Caco-2 (cell line): ENCODE measurements at places on chromosomes 11 and 22.
A peak's percentile ranks its signal among the peaks of the same experiment; 100 is the strongest.

GRCh38 chr11:68106165-68106940, 14.8 kb downstream of the CHKA start:
- H3K4me3 ChIP-seq, result no peak overlapping the region
- no peaks in the 10 kb centered on the region for H3K27me3 ChIP-seq
- DNase-seq, result peak; percentile 62
- H3K36me3 ChIP-seq, result peaks cover 3% of the 10 kb centered on the region; the same call in 1 of the 2 replicates
- H3K4me1 ChIP-seq, result peaks cover 37% of the 10 kb centered on the region

- no peak overlapping the region for H3K4me3 ChIP-seq
- no peak overlapping the region for H3K27ac ChIP-seq
- no peaks in the 10 kb centered on the region for H3K36me3 ChIP-seq
- no peaks in the 10 kb centered on the region for H3K4me1 ChIP-seq
- DNase-seq, result no peak
Measured at GRCh38 chr22:35217527-35217926, 39.8 kb upstream of the HMGXB4 start.

DNA sequence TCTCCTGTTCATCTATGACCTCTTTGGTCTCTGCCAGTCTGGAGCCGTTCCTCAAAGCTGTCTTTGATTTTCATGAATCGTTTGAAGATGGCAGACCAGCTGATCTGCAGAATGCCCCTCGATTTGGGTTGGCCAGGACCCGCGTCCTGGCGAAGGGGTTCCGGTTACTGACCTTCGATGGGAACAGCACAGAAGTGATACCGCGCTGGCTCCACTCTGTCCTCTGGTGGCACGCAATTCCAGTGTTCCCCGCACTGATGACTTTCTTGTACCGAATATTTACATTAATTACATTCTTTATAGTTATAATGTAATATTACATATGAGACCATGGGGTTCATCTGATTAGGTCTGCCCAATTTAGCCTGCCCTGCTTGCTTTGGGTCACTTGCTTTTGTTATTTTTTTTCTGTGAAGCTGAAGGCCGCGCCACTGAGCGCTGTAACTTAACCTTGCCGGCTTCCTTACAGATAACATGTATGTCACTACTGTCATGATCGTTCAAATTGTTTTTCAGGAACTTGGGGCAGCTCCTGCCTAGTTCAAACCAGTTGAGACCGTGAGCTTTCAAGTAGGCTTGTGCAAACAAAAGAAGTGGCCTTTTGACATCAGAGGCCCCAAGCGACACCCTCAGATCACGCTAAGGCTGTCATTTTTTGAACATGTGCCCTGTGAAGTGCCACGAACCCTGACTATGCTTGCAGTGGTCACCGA, 4.1 kb upstream of the USP18 start:
- H3K4me1 ChIP-seq, result peaks cover 3% of the 10 kb centered on the region; the same call in 1 of the 2 replicates
- H3K27ac ChIP-seq, result no peak overlapping the region
- DNase-seq, result no peak
- no peaks in the 10 kb centered on the region for H3K27me3 ChIP-seq
- H3K4me3 ChIP-seq, result no peak overlapping the region
- H3K36me3 ChIP-seq, result no peaks in the 10 kb centered on the region

- peak; percentile 31 for DNase-seq
- H3K4me1 ChIP-seq, result peaks cover 9% of the 10 kb centered on the region; the same call in 1 of the 2 replicates
- H3K27me3 ChIP-seq, result no peaks in the 10 kb centered on the region
- peak within 1 kb of the TSS; percentile 65 for H3K27ac ChIP-seq
- peak within 1 kb of the TSS; percentile 53; the same call in 1 of the 2 replicates for H3K4me3 ChIP-seq
- H3K36me3 ChIP-seq, result no peaks in the 10 kb centered on the region
Measured at GRCh38 chr22:37674951-37675929, at the start of gene LGALS1. LGALS1 (plus strand) TSS chr22:37675636; CDS start chr22:37675703, 67 bp downstream.

DNA sequence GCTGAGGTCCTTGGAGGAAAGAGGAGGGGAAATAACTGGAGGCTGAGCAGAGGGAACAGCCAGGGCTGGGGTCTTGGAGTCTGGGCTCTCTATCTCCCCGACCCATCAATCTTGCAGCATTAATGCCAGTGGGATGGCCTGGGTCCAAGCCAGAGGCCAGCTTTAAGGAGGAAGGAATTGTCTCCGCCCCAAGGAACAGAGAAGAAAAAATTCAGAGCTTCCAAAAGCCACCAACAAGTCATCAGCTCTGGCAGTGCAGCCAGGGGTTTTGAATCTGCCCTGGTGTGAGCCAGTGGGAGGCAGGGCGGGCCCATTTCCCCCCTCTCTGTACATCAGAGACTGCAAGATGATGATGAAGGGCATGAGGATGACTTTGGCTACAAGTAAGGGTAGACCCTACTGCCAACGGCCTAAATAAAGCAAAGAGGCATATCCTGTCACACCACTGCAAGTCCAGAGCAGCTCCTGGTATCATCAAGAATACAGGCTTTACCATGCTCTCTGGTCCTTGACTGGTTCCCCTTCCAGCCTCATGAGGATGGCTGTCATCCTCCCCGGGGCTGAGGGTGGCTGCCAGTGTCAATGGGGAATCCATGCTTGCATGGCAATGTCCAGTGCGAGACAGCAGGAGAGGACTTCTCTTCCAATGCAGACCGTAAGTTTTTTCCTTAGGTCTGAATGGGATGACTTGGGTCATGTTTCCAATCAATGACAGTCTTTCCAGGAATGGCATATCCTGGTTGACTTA, 34.4 kb downstream of the LRRC32 start:
- no peak overlapping the region for H3K27ac ChIP-seq
- H3K4me3 ChIP-seq, result no peak overlapping the region
- no peaks in the 10 kb centered on the region for H3K36me3 ChIP-seq
- peaks cover 3% of the 10 kb centered on the region for H3K27me3 ChIP-seq
- DNase-seq, result no peak
- no peaks in the 10 kb centered on the region for H3K4me1 ChIP-seq

- peak; percentile 54 for DNase-seq
- H3K36me3 ChIP-seq, result no peaks in the 10 kb centered on the region
- H3K4me3 ChIP-seq, result no peak overlapping the region
- no peaks in the 10 kb centered on the region for H3K27me3 ChIP-seq
Measured at GRCh38 chr11:68298659-68299516, 13.5 kb upstream of the LRP5 start.

DNA sequence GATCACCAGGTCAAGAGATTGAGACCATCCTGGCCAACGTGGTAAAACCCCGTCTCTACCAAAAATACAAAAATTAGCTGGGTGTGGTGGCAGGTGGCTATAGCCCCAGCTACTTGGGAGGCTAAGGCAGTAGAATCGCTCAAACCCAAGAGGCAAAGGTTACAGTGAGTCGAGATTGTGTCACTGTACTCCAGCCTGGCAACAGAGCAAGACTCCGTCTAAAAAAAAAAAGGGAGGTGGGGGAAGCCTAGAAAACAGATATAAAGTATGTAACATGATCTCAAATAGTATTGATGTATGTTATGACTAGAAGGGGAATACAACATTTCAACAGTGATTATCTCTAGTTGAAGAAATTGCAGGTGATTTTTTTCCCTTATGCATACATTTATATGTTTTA, 61.4 kb downstream of the SLC1A2 start:
- no peaks in the 10 kb centered on the region for H3K27me3 ChIP-seq
- no peaks in the 10 kb centered on the region for H3K4me1 ChIP-seq
- no peak overlapping the region for H3K4me3 ChIP-seq
- no peak overlapping the region for H3K27ac ChIP-seq

DNA sequence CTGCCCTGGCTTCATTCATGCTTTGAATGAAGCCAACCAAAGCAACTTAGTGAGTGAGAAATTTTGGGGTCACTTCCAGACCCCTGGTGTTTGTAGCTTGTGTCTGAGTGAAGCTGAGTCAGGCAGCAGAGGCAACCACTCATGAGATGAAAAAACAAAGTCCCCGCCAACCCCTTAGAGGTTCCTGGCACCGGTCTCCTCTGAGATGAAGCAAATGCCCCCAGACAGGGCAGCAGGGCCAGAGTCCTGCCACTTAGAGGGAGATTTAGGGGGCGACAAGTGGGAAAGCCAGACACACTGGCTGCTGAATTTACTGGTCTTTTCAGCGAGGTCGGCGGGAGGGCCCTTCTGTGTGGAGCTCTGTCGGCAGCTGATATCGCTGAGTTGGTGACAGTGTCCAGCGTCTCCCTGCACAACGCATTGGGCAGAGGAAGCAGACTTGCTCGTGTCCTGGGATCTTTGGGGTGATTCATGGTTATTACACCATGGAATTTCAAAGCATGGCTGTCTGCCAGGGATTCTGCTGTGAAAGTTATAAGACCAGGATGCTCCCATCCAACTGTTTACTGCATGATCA, 482.6 kb downstream of the MIAT start:
- no peak for DNase-seq
- H3K27me3 ChIP-seq, result no peaks in the 10 kb centered on the region
- H3K4me3 ChIP-seq, result no peak overlapping the region
- no peaks in the 10 kb centered on the region for H3K36me3 ChIP-seq
- H3K4me1 ChIP-seq, result peaks cover 10% of the 10 kb centered on the region; the same call in 1 of the 2 replicates

GRCh38 chr11:77252555-77253270, 48.8 kb downstream of the GDPD4 start:
- H3K27me3 ChIP-seq, result no peaks in the 10 kb centered on the region
- H3K4me3 ChIP-seq, result no peak overlapping the region
- no peak for DNase-seq
- H3K4me1 ChIP-seq, result no peaks in the 10 kb centered on the region

DNA sequence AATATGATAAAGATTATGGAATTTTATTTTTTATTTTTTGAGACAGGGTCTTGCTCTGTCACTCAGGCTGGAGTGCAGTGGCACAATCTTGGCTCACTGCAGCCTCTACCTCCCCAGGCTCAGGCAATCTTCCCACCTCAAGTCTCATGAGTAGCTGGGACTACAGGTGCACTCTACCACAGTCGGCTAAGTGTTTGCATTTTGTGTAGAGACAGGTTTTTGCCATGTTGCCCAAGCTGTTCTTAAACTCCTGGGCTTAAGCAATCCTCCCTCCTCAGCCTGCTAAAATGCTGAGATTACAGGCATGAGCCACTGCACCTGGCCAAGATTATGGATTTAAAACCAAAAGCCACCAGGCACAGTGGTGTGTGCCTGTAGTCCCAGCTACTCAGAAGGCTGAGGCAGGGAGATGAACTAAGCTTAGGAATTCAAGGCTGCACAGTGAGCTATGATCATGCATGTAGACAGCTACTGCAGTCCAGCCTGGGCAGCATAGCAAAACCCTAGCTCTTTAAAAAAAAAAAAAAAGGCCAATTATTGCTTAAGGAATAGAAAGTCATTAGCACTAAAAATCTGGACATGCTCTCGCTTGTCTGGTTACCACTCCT, 20.2 kb upstream of the CCND1 start:
- DNase-seq, result no peak
- no peaks in the 10 kb centered on the region for H3K27me3 ChIP-seq
- H3K4me3 ChIP-seq, result no peak overlapping the region
- peaks cover 9% of the 10 kb centered on the region for H3K4me1 ChIP-seq
- no peaks in the 10 kb centered on the region for H3K36me3 ChIP-seq

- no peak for DNase-seq
- no peaks in the 10 kb centered on the region for H3K36me3 ChIP-seq
- H3K27me3 ChIP-seq, result no peaks in the 10 kb centered on the region
- H3K4me1 ChIP-seq, result no peaks in the 10 kb centered on the region
Measured at GRCh38 chr22:40397396-40397795, 27.0 kb downstream of the SGSM3 start.

- H3K4me1 ChIP-seq, result peaks cover 99% of the 10 kb centered on the region
- DNase-seq, result no peak
- no peaks in the 10 kb centered on the region for H3K27me3 ChIP-seq
- H3K36me3 ChIP-seq, result no peaks in the 10 kb centered on the region
Measured at GRCh38 chr11:86513746-86514373, 139.2 kb downstream of the CCDC81 start.

DNA sequence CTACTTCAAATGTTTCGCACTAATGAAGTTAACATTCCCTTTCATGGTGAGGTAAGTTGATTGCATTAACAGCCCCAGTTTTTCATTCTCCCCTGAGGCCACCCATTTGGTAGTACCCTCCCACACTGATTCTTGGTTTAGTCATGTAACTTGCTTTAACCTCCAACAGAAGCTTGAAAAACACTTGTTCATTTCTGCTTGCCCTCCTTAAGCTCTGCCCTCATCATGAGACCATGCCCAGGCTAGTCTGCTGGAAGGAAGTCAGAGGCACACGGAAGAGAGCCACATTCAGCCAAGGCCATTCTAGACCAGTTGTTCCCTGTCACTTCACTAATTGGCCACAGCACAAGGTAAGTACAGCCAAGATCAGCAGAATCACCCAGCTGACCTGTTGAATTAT, 50.7 kb upstream of the CD44 start:
- H3K27me3 ChIP-seq, result no peaks in the 10 kb centered on the region
- no peaks in the 10 kb centered on the region for H3K36me3 ChIP-seq
- no peak overlapping the region for H3K27ac ChIP-seq
- DNase-seq, result no peak
- H3K4me1 ChIP-seq, result no peaks in the 10 kb centered on the region

DNA sequence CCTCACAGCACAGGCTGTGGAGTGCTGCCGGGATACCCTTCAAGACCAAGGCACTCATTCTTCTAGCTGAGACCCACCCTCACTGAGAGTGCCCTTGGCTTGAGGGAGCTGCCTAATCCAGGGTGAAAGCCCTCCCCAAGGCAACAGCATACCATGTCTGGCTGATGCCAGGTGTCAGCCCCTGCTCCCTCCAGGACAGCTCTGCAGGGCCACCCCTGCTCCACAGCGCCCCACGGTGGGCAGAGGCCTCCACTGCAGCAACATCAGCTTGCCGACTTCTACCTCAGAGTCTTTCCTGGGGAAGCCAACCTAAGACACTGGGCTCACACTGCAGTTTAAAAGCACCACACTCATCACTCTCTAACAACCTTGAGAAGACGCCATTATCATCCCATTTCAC, 29.0 kb downstream of the TTLL1 start:
- H3K36me3 ChIP-seq, result no peaks in the 10 kb centered on the region
- H3K4me1 ChIP-seq, result no peaks in the 10 kb centered on the region
- H3K4me3 ChIP-seq, result no peak overlapping the region
- H3K27me3 ChIP-seq, result no peaks in the 10 kb centered on the region
- DNase-seq, result peak; percentile 48
- H3K27ac ChIP-seq, result no peak overlapping the region

DNA sequence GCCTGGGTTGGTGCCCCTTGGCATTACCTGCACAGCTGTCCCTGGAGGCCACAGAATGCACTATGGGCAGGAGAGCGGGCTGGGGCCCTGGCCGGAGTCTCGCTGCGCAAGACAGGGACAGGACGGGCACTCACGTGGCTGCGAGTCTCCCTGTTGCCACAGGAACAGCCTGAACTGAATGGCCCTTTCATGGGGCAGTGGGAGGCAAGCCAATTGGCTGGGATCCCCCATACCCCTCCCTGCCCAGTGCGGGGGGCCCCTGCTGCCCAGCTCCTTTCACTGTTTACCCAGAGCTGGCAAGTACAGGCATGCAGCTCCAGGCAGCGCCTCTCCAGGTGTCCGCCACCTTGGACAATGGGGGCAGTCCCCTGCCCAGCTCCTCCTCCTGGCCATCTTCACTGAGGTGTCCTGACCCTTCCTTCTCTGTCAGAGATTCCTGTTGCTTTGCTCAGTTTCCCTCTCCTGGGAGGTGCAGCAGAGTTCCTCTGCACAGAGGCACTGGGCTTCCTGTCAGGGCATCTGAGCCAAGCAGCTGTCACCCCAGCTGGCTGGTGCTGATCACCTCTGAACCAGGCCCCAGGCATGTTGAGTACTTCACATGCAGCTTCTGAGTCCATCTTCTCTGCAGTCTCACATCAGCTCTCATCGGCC, 5.2 kb downstream of the USP2 start:
- H3K4me3 ChIP-seq, result no peak overlapping the region
- H3K27me3 ChIP-seq, result no peaks in the 10 kb centered on the region
- no peak overlapping the region for H3K27ac ChIP-seq
- H3K4me1 ChIP-seq, result peaks cover 17% of the 10 kb centered on the region

- no peak overlapping the region for H3K27ac ChIP-seq
- no peak overlapping the region for H3K4me3 ChIP-seq
- no peaks in the 10 kb centered on the region for H3K36me3 ChIP-seq
- H3K4me1 ChIP-seq, result peaks cover 17% of the 10 kb centered on the region
- DNase-seq, result no peak
- no peaks in the 10 kb centered on the region for H3K27me3 ChIP-seq
Measured at GRCh38 chr11:63666874-63667273, 4.3 kb downstream of the ATL3 start.
